Left lung (tissue), 14 donors: ENCODE measurements at places on chromosomes 1 and 21. TPM values are rescaled to one million over a fixed set of nuclear protein-coding genes. Genes with fewer than 3 reads are reported as not detected.

GRCh38 chr1:76948846-76949245, 81.6 kb downstream of the ST6GALNAC5 start:
- H3K27me3 ChIP-seq, result no peaks in the 10 kb centered on the region
- no peak overlapping the region for H3K27ac ChIP-seq
- H3K4me1 ChIP-seq, result no peaks in the 10 kb centered on the region

GRCh38 chr1:116126281-116126680, 15.1 kb downstream of the MAB21L3 start:
- H3K4me3 ChIP-seq, result no peak overlapping the region
- no peaks in the 10 kb centered on the region for H3K27me3 ChIP-seq
- no peak for DNase-seq
- no peaks in the 10 kb centered on the region for H3K36me3 ChIP-seq
- no peak overlapping the region for H3K27ac ChIP-seq

DNA sequence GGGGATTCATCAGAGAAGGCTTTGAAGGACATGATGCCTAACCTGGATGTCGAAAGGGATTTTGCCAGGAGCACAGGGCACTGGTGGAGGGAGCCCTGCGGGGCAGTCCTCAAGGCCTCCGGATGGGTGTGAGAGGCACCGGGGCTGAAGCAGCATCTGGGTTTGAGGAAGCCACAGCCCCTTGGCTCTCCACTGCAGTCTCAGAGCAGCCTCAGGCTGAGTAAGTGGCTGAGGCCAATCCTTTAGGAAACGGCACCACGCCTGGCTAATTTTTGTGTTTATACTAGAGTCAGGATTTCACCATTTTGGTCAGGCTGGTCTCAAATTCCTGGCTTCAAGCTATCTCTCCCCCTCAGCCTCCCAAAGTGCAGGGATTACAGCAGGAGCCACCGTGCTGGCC, 12.0 kb downstream of the ERVH48-1 start:
- DNase-seq, result no peak
- H3K4me3 ChIP-seq, result no peak overlapping the region
- no peaks in the 10 kb centered on the region for H3K4me1 ChIP-seq
- no peaks in the 10 kb centered on the region for H3K36me3 ChIP-seq

GRCh38 chr1:242454262-242455051, 70.0 kb downstream of the PLD5 start:
- H3K27ac ChIP-seq, result no peak overlapping the region
- H3K36me3 ChIP-seq, result no peaks in the 10 kb centered on the region
- no peak overlapping the region for H3K4me3 ChIP-seq
- H3K27me3 ChIP-seq, result no peaks in the 10 kb centered on the region
- no peaks in the 10 kb centered on the region for H3K4me1 ChIP-seq

GRCh38 chr21:31531967-31532366, 127.5 kb upstream of the SOD1 start:
- no peak overlapping the region for H3K27ac ChIP-seq
- H3K27me3 ChIP-seq, result no peaks in the 10 kb centered on the region
- H3K36me3 ChIP-seq, result no peaks in the 10 kb centered on the region
- DNase-seq, result no peak
- H3K4me1 ChIP-seq, result no peaks in the 10 kb centered on the region

The ZBTB8A gene
- 15.2 TPM for polyA plus RNA-seq

The SH3D21 gene
- 16.3 TPM for polyA plus RNA-seq

The SLC45A3 gene
- polyA plus RNA-seq, result 7.9 TPM

DNA sequence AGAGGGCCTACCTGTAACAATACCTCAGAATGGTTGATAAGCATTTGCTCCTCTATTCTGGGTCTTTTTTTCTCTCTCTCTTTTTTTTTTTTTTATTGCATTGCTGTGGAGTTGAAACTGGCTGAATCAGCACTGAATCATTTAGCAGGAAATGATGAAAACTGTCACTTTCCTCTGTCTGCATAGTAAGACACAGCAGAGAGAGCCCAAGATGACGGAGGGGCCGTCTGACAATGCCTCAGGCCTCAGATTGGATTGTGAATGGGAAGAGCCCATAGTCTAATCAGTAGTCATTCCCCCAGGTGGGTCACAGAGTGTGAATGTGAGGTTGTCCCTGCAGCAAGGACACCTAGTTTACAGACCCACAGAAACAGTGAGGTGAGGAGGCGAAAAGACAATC, 193.2 kb upstream of the PLXNA2 start:
- no peaks in the 10 kb centered on the region for H3K4me1 ChIP-seq
- no peak overlapping the region for H3K27ac ChIP-seq
- H3K36me3 ChIP-seq, result no peaks in the 10 kb centered on the region

- no peaks in the 10 kb centered on the region for H3K36me3 ChIP-seq
- H3K27me3 ChIP-seq, result no peaks in the 10 kb centered on the region
- no peak overlapping the region for H3K4me3 ChIP-seq
- no peak overlapping the region for H3K27ac ChIP-seq
- no peak for DNase-seq
Observed at GRCh38 chr1:245407983-245408382, 253.2 kb downstream of the KIF26B start.

- DNase-seq, result no peak
- H3K36me3 ChIP-seq, result no peaks in the 10 kb centered on the region
- no peak overlapping the region for H3K27ac ChIP-seq
- no peaks in the 10 kb centered on the region for H3K4me1 ChIP-seq
Observed at GRCh38 chr1:119254067-119254720, 113.7 kb upstream of the WARS2 start.

The FLG2 gene
- polyA plus RNA-seq, result 0.09 TPM
